Skin of body (tissue), 3 donors: ENCODE measurements at places on chromosomes 11 and 22. TPM values are rescaled to one million over a fixed set of nuclear protein-coding genes. Genes with fewer than 3 reads are reported as not detected.

The SLC6A5 gene
- not detected for total RNA-seq

The LGALS1 gene
- total RNA-seq, result 1,340 TPM

DNA sequence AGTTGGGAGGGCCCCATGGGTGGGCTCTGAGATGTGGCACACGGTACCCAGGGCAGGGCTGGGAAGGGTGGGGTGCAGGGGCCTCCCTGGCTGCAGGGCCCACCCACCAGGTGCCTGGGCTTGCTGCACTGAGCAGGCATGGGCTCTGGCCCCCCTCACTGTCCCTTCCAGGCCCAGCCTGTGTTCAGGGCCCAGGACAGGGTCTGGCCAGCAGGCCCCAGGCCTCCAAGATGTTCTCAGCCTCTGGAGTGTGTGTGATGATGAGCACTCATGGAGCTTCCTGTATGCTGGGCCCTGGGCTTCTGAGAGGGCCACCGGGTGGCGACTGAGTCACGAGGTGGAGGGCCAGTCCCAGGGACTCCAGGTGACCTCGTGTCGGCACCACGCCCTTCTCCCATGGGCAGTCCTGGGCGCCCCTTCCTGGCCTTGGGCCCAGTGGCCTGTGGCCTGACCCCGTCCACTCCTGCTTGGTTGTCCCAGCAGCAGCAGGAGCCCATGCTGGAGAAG lies 55.9 kb upstream of the CCDC188 start:
- no peak for DNase-seq

GRCh38 chr22:26679003-26679629 lies 21.7 kb downstream of the MIAT start:
- peak; percentile 41 for DNase-seq

DNA sequence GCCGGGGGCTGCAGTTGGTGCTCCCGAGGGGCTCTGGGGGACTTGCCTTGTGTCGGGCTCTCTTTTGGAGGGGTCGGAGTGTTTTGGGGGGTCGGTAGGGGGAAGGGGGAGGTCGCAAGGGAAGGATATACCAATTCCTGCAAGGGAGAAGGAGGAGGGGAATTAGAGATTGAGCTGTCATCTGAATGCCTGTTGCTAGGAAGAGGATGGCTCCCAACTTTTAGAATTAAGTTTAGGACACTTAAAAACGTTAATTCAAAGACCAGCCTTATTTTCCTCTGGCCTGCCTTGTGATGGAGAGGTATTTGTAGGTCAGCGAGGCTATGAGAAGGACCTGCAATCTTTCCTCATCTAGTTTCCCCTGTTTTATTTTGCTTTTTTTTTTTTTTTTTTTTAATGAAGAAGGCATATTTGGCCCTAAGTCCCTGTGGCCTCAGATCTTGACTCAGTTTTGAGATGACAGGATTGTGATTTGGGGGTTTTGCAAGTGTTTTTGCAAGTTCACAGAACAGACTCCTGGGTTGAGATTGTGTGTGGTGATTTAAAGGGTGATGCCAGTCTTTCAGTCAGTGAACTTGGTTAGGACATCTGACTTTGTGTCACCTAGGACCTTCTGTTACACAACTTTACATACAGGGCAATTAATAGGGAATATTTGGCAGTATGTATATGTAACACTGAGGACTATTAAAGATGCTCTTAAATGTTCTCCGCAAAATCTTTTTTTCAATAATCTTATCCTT lies 672 bp downstream of the TMEM135 start:
- no peak for DNase-seq
